ENCODE measurements at places on chromosomes 3 and 15. TPM values are rescaled to one million over a fixed set of nuclear protein-coding genes. Genes with fewer than 3 reads are reported as not detected.

Gene AGTR1
- total RNA-seq = not detected

Gene FEZF2
- total RNA-seq = not detected

- no peak overlapping the region for H3K27ac ChIP-seq
- H3K36me3 ChIP-seq = no peaks in the 10 kb centered on the region
- no peak overlapping the region for H3K4me3 ChIP-seq
- H3K27me3 ChIP-seq = peaks cover 3% of the 10 kb centered on the region
Measured at GRCh38 chr3:128931046-128931445, 51.6 kb downstream of the ACAD9 start.

Gene CIAO2A
- 71.7 TPM for total RNA-seq

DNA sequence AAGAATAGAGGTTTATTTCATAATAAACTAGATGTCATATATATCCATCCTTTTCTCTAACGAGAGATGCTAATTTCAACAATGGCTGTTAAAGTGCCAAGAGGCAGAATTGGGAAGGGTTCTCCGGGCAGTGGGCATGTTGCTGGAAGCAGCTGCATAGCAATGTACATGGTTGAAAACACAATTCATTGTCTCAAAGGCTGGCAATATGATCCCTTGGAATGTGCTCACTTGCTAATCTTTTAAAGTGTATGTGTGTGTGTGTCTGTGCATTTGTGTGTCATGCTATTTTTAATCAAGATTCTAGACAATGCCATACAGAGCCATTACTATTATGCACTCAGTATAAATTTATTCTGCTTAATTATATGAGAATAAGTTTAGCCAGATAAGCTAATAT lies 1020.3 kb downstream of the NAALADL2 start:
- no peaks in the 10 kb centered on the region for H3K27me3 ChIP-seq
- ATAC-seq = no peak
- H3K4me1 ChIP-seq = no peaks in the 10 kb centered on the region
- H3K4me3 ChIP-seq = no peak overlapping the region
- no peaks in the 10 kb centered on the region for H3K36me3 ChIP-seq

DNA sequence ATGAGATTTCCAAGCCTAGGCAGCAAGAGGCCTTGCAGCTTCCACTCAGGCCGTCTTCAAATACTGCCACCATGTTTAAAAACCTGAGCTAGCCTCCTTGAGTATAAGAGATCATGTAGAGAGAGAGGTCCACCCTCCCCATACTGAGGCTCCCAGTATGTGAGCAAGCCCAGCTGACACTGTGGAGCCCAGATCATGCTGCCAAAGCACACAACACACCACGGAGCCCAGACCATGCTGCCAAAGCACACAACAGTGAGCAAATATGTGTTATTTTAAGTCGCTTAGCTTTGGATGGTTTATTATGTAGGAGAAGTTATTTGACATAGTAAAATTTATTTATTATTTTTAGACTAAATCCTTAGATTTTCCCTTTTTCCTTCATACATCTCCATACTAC lies 333.7 kb downstream of the CTNNB1 start:
- H3K27me3 ChIP-seq = no peaks in the 10 kb centered on the region
- H3K36me3 ChIP-seq = no peaks in the 10 kb centered on the region
- no peak overlapping the region for H3K4me3 ChIP-seq
- no peak for ATAC-seq
- H3K4me1 ChIP-seq = no peaks in the 10 kb centered on the region

Gene DTX3L
- 44.0 TPM for total RNA-seq

- peaks cover 32% of the 10 kb centered on the region for H3K27me3 ChIP-seq
- no peak overlapping the region for H3K27ac ChIP-seq
- H3K4me1 ChIP-seq = no peaks in the 10 kb centered on the region
- H3K4me3 ChIP-seq = no peak overlapping the region
Measured at GRCh38 chr15:80380154-80380553, 24.0 kb upstream of the ARNT2 start.

Gene BTLA
- 14.2 TPM for total RNA-seq

Gene STAC
- total RNA-seq = 0.30 TPM

Gene IMP3
- 113 TPM for total RNA-seq

- H3K27me3 ChIP-seq = no peaks in the 10 kb centered on the region
- ATAC-seq = no peak
- peaks cover 38% of the 10 kb centered on the region for H3K36me3 ChIP-seq
- peaks cover 7% of the 10 kb centered on the region for H3K4me1 ChIP-seq
Measured at GRCh38 chr15:101618076-101618475, 34.1 kb downstream of the TM2D3 start.

- no peak overlapping the region for H3K4me3 ChIP-seq
- peaks cover 15% of the 10 kb centered on the region for H3K4me1 ChIP-seq
- no peak for ATAC-seq
- no peak overlapping the region for H3K27ac ChIP-seq
Measured at GRCh38 chr15:55834331-55834730, 91.4 kb upstream of the PRTG start.

- peaks cover 31% of the 10 kb centered on the region for H3K36me3 ChIP-seq
- no peak overlapping the region for H3K4me3 ChIP-seq
- no peaks in the 10 kb centered on the region for H3K27me3 ChIP-seq
Measured at GRCh38 chr15:85751291-85752123, 43.2 kb downstream of the KLHL25 start.

Gene CHRNA5
- total RNA-seq = 14.1 TPM

DNA sequence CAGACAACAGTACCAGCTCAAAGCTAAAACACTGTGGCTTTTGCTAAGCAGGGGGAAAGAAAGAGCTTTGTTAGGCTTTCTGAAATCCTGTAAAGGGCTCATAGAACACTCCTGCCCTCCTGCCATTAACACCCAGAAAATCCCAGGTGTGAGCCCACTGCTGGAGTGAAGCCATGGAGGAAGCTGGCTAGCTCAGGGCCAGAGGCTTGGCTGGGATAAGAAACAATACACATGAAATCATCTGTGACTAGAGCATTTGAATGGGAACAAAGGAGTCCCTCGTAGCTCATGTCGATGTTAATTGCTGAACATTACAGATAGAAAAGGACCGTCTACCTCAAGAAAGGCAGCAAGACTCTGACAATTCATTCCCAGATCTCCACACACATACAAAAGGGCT lies 23.5 kb downstream of the RUVBL1 start:
- no peak overlapping the region for H3K27ac ChIP-seq
- H3K27me3 ChIP-seq = no peaks in the 10 kb centered on the region
- H3K4me1 ChIP-seq = peaks cover 3% of the 10 kb centered on the region
- ATAC-seq = no peak
